C1 segment of cervical spinal cord (tissue), 14 donors: ENCODE measurements at places on chromosomes 4 and X.
A peak's percentile ranks its signal among the peaks of the same experiment; 100 is the strongest.

DNA sequence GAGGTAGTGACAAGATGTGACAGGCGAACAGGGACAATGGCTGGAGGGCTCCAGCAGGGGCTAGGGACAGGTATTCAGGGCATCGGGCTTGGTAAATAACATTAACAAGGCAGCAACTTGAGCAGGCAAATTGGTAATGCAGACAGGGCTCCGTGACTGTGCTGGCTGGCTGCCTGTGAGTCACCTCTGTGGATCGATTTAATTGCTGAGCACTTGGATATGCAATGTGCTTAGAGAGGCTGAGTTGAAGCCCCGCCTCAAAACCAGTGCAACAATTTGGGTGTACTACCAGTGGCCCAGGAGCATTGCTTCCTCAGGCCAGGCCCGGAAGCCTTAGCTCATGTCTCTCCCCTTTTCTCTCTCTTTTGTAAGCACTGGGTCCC lies 19.5 kb downstream of the CNGA2 start:
- no peak for DNase-seq

- no peak for DNase-seq
These were observed 31.9 kb downstream of the ANAPC10 start for GRCh38 chr4:145066063-145066501.

GRCh38 chrX:42869659-42870476 lies 91.9 kb upstream of the PPP1R2C start:
- no peak for DNase-seq

DNA sequence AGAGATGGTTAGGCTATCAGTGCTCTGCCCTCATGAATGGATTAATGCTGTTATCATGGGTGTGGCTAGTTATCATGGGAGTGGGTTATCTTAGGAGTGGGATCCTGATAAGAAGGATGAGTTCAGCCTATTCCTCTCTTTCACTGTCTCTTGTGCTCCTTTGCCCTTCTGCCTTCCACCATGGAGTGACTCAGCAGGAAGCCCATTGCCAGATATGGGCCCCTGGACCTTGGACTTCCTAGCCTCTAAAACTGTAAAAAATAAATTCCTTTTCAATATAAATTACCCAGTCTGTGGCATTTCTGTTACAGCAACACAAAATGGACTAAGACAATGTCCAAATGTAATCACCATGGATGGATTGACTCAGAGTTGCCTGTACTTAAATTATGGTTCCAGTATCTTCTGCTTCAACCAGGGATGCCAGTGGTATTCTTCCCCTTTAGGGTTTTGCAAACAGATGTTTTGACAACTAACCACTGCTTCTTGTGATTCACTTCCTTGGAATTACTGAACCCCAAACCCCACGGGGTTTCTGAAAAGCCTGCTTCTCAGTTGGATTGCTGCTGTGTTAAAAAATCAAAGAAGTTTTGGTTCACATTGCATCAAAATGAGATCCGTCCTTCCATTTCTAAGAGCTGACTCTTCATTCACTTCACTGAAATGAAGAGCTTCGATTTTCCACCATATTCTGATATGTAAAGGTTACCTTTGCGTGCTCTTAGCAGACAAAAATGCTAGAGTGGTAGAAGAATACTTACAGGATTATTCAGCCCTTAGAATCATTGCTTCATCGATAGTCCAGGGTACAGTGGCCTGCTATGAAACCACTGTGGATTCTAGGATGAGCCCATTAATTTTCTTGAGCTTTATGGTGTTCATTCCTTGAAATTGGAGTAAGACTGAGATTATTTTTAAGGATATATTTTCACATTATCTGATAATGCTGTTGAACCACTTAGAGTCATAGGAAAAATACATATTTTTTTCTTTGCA lies 107.7 kb downstream of the FRMPD4 start:
- no peak for DNase-seq

- DNase-seq = no peak
These were observed 11.9 kb downstream of the AR start for GRCh38 chrX:67555578-67556203.

DNA sequence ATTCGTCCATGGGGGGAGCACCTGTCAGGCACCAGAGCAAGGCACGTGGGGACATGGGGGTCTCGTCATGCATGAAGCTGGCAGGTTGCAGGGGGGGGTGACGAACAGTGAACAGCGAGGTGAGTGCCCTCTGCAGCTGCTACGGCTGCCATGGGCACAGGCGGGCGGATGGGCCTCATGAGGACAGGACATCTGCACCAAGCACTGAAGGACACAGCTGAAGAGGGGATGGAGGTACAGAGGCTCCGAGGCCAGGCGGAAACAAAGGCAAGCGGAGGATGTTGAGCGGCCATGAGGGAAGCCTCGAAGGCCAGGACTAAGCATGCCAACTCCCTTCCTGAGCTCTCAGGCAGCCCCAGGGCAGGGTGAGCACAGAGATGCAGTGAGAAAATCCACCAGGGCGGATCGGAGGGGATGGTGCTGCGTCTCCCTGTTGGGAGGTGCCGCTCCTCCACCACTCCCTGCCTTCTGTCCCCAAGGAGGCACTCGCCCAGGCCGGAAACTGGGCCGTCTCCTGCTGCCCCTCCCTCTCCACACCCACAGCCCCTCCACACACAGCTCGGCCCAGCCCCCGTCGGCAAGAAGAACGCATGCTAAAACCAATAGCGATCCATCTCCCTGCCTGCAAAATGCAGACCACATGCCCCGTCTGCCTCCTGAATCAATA lies 24.6 kb downstream of the ABLIM2 start:
- no peak for DNase-seq

GRCh38 chr4:10490996-10491395 lies 33.8 kb upstream of the ZNF518B start:
- DNase-seq = no peak

GRCh38 chr4:32962100-32962499 lies 2241.9 kb downstream of the PCDH7 start:
- no peak for DNase-seq

DNA sequence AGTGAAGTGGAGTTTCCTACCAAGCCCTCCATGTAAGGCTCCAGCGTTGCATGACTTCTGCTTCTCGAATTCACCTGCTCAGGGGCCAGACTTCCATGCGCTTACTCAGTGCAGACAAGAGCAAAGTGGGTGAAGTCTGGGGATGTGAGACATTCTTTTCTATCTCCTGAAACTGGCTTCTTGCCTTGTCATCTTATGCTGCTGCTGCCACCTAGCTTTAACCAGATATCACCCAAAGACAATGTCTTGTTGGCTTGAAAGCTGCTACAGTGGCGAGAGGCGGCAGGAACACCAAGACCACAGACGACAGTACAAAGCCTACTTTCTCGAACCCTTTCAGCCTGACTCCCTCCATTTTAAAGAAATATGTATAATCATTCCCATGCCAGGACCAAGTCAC lies 103.6 kb upstream of the ADGRG2 start:
- peak; percentile 0 for DNase-seq

- DNase-seq = no peak
These were observed 377.1 kb upstream of the HS3ST1 start for GRCh38 chr4:11805842-11806241.

- DNase-seq = no peak
These were observed 37.6 kb downstream of the FAM193A start for GRCh38 chr4:2574009-2574408.

GRCh38 chr4:87133183-87133582 lies 87.2 kb downstream of the KLHL8 start:
- no peak for DNase-seq

GRCh38 chr4:151717909-151718628 lies 42.7 kb downstream of the GATB start:
- DNase-seq = no peak

DNA sequence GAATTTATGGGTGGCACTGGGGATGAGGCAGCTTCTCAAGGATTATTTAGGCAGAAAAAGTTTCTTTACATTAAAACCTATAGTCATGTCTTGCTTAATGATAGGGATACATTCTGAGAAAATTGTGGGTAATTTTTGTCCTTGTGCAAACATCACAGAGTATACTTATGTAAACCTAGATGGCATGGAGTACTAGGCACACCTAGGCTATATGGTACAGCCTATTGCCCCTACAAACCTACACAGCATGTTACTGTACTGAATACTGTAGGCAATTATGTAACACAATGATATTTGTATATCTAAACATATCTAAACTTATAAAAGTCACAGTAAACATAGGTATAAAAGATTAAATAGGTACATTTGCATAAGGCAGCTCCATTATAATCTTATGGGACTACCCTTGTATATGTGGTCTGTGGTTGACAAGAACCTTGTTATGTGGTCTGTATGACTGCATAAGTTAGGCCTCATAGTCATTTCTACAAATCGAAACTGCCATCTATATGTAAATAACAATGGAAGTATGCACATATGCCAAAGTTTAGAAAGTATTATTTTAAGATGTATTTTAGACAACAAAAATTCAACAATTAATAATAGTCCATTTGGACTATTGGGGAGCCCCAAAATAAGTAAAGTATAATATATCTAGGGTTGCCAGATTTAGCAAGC lies 87.3 kb downstream of the CFAP299 start:
- DNase-seq = no peak

GRCh38 chr4:109032671-109033070 lies 269.8 kb downstream of the COL25A1 start:
- DNase-seq = no peak

- DNase-seq = no peak
These were observed 28.0 kb upstream of the MXD4 start for GRCh38 chr4:2289955-2290333.
